ENCODE measurements at places on chromosomes 1 and 21.

DNA sequence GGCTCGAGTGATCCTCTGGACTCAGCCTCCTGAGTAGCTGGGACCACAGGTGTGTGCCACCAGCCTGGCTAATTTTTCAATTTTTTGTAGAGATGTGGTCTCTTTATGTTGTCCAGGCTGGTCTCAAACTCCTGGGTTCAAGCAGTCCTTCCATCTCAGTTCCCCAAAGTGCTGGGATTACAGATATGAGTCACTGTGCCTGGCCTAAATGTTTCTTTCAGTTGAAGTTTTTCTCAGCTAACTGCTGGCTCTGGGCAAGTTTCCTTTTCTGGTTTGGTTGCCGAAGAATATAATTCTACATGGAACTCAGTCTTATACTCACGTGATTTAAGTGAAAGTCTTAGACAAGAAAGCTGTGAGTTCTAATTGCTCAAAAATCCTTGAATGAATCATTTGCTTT lies 57.0 kb downstream of the SASS6 start:
- no peak for DNase-seq

DNA sequence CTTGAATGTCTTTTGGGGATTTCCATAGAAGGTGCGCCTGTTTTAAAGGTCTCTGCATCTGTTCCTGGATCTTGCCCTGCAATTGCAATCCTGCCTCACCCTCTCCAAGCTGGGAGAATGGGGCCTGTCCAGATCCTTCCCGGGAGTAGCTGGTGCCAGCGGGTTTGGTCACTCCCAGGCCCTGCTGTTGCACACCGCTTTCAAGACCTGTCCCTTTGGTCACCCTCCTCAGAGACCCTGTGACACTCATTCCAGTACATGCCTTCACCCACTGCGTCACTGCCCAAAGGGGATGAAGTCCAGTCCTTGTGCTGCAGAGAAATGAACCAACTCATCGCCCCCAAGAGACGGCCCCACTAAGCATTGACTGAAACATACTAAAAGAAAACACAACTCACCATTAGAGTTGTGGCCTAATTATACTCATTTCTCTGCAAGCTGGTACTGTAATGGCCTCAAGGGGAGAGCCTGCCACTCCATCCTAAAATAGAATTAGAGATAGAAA lies 1.9 kb upstream of the IRF2BP2 start:
- peak; percentile 39 for DNase-seq

- DNase-seq: no peak
Observed at GRCh38 chr1:111204983-111205713, 4.7 kb upstream of the DENND2D start.

DNA sequence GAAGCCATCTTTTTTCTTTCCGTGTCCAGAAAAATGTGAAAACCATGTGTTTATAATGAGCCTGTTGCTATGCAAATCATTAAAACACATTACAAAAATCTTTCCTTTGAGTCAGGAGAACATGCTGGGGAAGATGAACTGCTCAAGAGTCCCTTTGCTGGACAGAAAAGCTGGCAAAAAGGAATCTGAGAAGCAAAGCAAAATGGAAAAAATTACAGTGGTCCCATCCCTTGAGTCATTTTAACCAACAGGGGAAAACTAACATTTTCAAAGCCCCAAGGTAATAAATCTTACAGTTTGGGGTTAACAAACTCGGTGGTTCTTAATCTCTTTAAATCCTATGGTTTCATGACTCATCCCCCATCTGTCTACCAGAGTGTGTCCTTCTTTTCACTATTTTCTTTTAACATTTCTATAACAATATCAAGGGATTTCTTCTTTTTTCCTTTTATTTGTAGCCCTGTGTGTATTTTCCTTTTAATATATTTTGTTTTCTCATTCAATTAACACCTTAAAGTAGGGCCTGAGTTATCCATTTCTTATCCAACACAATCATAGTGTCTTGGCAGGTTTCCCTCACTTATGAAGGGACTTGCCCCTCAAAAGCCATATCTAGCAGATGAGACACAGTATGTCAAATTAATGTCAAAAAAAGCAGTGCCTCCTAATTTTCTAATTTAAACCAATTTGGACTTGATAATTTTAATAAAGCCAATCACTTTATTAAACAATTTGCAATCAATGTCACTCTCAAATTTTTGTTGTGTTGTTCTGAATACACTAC lies 105.4 kb downstream of the PTPN14 start:
- DNase-seq: no peak

- no peak for DNase-seq
Observed at GRCh38 chr1:187383366-187383765, 554.6 kb downstream of the PLA2G4A start.

GRCh38 chr1:157240495-157241184 lies 102.4 kb upstream of the ETV3 start:
- DNase-seq: no peak

DNA sequence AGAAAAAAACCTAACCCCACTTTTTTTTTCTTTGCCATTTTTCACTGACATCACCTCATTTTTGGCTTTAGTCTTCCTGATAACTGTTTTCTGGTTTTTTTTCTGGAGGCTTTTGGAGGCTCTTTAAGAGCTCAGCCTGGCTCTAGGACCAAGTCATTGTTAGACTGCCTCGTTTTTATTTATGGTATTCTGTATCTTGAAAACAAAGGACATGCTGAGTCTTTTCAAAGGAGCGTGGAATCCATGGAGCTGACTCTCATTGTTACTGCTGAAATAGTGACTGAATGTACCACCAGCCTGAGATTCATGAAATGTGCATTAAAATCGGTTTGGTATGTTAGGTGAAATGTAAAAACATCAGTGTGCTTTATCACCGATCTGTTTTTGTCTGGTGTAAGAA lies 28.0 kb downstream of the RASAL2 start:
- no peak for DNase-seq

GRCh38 chr1:203199002-203199401 lies 12.5 kb upstream of the CHI3L1 start:
- no peak for DNase-seq

GRCh38 chr1:17665950-17666720 lies 89.0 kb upstream of the ACTL8 start:
- DNase-seq: no peak

- peak; percentile 47 for DNase-seq
Observed at GRCh38 chr1:235513495-235514366, 9.5 kb upstream of the B3GALNT2 start.

DNA sequence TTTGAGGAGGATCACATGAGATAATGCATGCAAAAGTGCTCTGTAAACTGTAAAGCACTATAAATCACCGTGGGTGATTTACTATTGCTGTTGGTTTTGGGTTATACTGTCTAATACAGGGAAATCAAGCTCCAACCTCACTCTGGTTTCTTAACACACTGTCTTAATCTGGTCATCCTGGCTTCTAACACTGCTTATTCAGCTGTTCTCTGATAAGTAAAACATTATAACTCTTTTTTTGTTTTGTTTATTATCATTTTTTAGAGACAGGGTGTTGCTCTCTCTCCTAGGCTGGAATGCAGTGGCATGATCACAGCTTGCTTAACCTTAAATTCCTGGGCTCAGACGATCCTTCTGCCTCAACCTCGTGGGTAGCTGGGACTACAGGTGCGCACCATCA lies 21.9 kb upstream of the LSM10 start:
- DNase-seq: no peak

GRCh38 chr1:2837823-2838222 lies 36.3 kb upstream of the TTC34 start:
- DNase-seq: no peak

DNA sequence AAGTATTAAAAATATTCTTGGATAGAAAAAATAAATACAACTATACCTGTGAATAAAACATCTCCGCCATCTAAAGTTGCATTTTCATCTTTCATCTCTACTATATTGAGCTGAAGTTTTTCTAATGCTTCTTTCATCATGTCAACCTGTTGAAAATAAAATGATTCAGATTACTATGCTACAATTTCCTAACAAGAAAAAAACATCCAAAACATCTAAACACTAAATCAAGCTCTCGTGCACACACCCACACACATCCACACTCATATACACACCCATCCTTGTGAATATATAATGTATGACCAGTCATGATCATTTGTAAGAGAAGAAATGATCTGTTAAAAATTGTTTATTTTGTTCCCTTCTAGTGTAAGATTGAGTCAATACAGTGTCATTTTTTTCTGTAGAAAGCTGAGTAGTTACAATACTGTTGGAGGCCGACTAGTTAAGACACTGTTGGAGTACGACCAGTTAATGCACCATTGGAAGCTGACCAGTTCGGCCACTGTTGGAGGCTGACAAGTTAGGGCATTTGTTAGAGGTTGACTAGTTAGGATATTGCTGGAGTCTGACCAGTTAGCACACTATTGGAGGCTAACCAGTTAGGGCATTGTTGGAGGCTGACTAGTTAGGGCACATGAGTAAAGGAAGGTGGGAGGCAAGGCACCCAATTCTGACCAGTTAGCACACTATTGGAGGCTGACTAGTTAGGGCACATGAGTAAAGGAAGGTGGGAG lies 82.4 kb upstream of the BCL10 start:
- no peak for DNase-seq

DNA sequence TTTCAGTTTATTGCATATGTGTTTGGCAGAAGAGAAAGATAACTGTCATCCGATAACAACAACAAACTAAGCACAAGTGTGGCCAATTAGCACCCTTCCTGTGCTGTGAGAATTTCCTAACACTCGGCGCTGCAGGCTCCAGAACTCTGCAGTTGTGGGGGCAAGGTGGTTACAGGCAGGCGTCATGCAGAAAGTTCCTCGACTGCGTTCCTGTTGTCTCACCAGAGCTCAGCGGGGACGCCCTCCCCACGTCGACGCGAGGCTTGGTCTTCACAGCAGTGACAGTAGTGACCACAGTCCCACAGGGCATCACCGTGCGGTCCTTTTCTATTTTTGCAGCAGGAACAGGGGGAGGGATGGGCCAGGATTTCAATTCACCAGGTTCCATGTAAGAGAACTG lies 27.6 kb upstream of the PRDM15 start:
- DNase-seq: no peak

DNA sequence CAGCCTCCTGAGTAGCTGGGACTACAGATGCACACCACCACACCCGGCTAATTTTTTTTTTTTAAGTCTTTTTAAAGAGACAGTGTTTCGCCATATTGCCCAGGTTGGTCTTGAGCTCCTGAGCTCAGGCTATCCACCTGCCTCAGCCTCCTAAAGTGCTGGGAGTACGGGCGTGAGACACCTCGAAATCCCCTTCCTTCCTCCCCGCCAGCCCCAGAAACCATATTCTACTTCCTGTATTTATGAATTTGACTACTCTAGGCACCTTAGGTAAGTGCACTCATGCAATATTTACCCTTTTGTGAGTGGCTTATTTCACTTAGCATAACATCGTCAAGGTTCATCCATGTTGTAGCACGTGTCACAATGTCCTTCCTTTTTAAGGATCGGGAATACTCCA lies 6.9 kb upstream of the LRP8 start:
- DNase-seq: no peak

- DNase-seq: no peak
Observed at GRCh38 chr1:214660190-214660589, 57.2 kb downstream of the CENPF start.

- no peak for DNase-seq
Observed at GRCh38 chr1:56330391-56331026, 248.9 kb downstream of the PLPP3 start.

GRCh38 chr1:206935491-206936067 lies 10.7 kb downstream of the PIGR start:
- DNase-seq: no peak

GRCh38 chr1:4959216-4959615 lies 304.8 kb downstream of the AJAP1 start:
- DNase-seq: no peak

DNA sequence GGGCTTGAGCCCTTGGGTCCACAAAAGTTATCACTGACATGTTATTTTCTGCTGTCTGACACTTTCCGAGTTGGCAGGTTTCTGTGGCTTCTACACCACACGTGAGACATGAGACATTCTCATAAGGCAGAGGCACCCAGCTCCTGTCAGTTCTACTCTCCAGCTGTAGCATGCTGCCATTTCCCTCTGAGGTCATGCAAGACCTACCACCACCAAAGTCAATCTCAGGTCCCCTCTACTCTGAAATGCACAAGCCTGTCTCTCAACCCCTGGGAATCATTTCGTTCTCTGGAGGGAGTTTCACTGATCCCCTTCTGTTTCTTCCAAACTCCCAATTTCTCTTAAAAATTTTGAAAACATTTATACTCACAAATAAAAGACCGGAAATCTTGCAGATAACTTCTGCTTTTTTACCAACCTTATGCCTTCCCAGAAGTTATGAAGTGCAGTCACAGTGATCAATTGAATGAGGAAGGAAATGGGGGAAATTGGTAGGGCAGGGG lies 39.5 kb upstream of the CR2 start:
- no peak for DNase-seq

- DNase-seq: no peak
Observed at GRCh38 chr1:84141182-84142003, 2.7 kb upstream of the PRKACB start.

GRCh38 chr21:34836103-34836932 lies 167.5 kb downstream of the CLIC6 start:
- no peak for DNase-seq

- DNase-seq: peak; percentile 31
Observed at GRCh38 chr1:81948495-81948894, 147.8 kb downstream of the ADGRL2 start.

DNA sequence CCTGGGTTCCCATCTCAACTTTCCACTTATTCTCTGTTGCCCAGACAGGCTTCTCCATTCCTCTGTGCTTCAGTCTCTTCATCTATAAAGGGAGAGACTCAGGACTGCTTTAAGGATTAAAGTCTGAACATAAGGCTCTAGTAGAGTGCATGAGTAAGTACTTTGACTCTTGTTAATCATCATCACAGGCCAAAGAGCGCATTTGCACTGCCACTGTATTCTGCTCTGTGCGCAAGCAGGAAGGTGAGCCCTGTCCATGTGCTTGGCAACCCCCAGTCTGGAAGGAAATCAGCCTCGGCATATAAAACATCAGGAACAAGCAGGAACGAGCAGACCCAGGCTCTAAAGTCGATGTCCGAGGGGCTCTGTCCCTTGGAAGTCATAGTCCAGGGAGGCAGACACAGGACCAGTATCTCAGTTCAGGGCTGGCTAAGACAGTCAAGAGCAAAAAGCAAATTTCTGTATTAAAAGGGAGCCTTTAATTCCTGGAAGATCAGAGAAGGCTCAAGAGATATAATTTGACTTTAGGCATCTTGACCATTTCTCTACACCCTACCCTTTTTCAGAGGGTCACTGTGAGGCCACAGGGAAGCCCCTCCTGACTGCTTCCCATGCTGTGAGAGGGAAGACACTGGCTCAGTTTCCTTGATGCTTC lies 131.2 kb downstream of the TRABD2B start:
- no peak for DNase-seq

DNA sequence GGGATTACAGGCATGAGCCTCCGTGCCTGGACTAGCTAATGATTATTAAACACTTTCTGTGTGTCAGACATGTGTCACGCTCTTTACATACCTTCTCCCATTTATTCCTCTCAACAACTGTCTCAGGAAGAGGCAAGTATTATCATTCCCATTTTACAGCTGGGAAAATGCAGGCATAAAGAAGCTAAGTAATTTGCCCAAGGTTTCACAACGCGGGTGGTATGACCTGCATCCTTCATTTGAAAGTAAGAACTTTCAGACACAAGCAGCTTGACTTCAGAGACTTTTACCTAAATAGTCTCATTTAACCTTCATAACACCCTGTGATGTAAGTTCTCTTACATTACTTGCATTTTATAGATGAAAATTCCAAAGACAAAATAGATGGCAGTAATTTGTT lies 1.0 kb upstream of the ZSCAN20 start:
- no peak for DNase-seq
